ENCODE measurements at places on chromosomes 12 and 14.
A peak's percentile ranks its signal among the peaks of the same experiment; 100 is the strongest.

- no peak for DNase-seq
Observed at GRCh38 chr12:100279607-100280244, 12.7 kb downstream of the SCYL2 start.

- DNase-seq, result no peak
Observed at GRCh38 chr12:107511292-107511691, 174.3 kb upstream of the PWP1 start.

GRCh38 chr12:112130441-112130998, 5.2 kb downstream of the TRAFD1 start:
- DNase-seq, result peak; percentile 32

GRCh38 chr12:96260231-96260630, 66.1 kb downstream of the ELK3 start:
- DNase-seq, result no peak

GRCh38 chr12:30796313-30796780, 41.6 kb upstream of the CAPRIN2 start:
- DNase-seq, result no peak

- no peak for DNase-seq
Observed at GRCh38 chr14:61549425-61549824, 145.9 kb upstream of the HIF1A start.

DNA sequence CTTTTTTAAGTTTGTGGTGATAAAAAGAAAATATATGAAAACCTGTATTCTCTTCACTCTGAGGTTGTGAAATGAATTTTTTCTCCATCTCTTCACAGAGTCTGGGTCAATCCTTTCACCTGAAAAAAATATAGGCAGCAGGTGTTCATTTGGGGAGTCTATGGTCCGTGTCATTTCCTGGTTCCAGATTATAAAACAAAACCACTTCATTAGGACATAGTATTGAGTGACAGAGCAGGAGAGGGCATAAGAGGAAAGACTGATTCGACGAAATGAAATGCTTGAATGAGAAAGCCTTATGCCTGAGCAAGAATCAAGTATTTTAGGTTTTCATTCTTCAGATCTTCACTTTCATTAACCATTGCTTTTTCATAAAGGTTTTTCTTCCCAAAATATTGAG, 51.8 kb upstream of the NUAK1 start:
- no peak for DNase-seq

GRCh38 chr14:58239244-58240195, 5.1 kb upstream of the PSMA3 start:
- peak; percentile 87 for DNase-seq

DNA sequence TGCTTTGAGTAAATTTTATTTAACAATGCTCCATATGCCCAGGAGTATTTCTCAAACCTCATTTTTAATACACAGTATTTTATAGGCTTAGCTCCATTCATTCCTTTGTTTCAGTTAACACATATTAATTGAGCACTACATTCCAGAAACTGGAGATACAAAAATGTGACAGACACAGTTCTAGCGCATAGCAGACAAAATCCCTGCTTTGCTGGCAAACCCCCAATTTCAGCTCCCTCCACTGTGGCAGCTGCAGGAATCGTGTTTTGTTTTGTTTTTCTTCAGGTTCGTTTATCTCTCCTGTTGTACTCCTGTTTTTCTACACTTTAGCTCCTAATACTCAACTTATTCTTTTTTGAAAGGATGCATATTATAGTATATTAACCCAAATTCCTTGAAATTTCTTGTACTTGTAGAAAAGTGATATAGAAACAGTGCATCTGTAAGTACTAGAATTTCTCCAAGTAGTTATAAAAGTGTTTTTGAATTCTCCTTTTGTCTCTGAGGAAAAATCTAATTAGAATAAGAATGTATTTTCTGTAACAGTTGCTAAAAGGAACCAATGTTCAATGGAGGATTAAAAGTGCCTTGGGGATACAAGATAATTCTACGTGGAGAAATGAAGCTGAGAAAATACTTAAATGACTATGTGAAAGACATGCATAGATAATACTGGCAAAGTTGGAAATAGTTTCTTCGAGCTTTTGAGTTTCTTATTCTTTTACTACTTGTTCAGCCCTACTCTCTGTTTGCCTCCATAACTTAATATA, 6.4 kb upstream of the RAB21 start:
- DNase-seq, result no peak

DNA sequence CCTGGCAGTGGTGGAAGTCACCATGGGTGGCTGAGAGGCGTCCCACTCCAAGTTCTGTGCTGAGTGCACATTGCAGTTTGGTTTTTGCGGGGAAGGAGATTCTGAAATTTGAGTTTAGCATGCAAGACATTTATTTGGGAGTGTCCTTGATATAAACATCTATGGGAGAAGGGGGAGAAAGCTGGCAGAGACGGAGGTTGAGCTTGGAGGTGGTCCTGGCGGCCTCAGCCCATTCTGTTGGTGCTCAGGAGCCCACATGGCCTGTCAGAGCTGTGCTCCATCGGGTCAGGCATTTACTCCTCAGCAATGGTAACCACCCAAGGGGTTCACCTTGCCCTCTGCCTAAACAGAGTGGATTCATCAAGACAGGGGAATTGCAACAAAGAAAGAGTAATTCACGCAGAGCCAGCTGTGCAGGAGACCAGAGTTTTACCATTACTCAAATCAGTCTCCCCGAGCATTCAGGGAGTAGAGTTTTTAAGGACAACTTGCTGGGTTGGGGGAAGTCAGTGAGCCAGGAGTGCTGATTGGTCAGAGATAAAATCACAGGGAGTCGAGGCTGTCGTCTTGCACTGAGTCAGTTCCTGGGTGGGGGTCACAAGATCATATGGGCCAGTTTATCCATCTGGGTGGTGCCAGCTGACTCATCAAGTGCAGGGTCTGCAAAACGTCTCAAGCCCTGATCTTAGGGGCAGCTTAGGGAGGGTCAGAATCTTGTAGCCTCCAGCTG, 323.3 kb upstream of the TMEM132C start:
- no peak for DNase-seq

Measured in hematopoietic multipotent progenitor cell treated with erythropoietin and hydrocortisone succinate and interleukin-3 and kit ligand, for 15 days (in vitro differentiated cells).